NCI-H1105 (cell line): ENCODE measurements at places on chromosomes 3 and 15.

GRCh38 chr3:64260431-64260830 is 35.2 kb upstream of the PRICKLE2 start:
- DNase-seq: no peak

- DNase-seq: no peak
Observed at GRCh38 chr15:71709808-71710418, 100.4 kb upstream of the NR2E3 start.

- no peak for DNase-seq
Observed at GRCh38 chr3:45355351-45355750, 33.0 kb upstream of the LARS2 start.

GRCh38 chr15:62565634-62566026 is 400.5 kb upstream of the C2CD4B start:
- DNase-seq: no peak

DNA sequence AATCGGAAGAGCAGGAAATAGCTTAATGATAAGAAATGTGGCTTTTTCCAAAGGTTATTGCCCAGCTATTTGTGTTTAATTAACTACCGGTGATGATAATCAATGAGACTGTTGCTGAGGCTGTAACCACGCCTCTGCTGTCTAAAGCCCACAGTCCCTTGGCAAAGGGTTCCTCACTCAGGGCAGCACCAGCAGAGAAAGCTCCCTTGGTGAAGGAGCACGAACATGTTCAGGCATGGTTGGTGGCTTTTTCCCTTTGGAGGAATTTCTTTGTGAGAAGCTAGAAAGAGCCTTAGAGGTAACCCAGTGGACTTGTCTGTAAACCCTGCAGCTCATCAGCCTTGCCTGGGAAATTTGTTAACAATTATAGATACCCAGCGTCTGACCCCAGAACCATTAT is 7.5 kb upstream of the ST6GAL1 start:
- no peak for DNase-seq

- DNase-seq: no peak
Observed at GRCh38 chr15:93333796-93334195, 244.8 kb upstream of the RGMA start.

- DNase-seq: no peak
Observed at GRCh38 chr3:150147776-150148175, 177.1 kb upstream of the PFN2 start.

GRCh38 chr3:132573797-132574211 is 23.3 kb upstream of the ACKR4 start:
- DNase-seq: no peak

GRCh38 chr15:94306700-94307650 is 75.6 kb downstream of the MCTP2 start:
- DNase-seq: no peak

DNA sequence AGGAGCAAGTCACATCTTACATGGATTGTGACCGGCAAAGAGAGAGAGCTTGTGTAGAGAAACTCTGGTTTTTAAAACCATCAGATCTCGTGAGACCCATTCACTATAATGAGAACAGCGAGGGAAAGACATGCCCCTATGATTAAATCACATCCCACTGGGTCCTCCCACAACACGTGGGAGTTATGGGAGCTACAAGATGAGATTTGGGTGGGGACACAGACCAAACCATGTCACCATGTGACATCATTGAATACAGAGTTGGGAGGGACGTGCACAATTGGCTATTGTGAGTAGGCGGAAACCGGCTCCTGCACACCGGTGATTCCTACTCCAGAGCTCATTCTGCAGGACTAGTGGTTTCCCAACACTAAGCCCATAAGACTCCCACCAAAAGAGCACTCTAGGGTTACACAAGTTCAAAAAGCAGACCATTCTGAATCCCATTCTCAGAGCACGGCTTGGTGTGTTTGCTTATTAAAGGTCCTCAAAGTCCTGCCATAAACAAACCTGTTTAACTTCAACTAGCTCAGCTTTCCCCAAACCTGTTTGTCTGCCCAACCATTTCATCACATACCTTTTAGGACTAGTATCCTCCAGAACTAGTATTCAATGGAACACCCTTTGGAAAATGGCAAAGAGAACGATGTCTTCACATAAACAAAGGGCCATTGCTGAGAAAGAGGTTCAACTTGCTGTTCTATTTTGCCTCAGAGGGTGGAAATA is 167.6 kb downstream of the TLE3 start:
- no peak for DNase-seq

GRCh38 chr3:11088831-11089230 is 65.5 kb upstream of the HRH1 start:
- no peak for DNase-seq

GRCh38 chr3:149581681-149582370 is 76.0 kb downstream of the WWTR1 start:
- DNase-seq: no peak

DNA sequence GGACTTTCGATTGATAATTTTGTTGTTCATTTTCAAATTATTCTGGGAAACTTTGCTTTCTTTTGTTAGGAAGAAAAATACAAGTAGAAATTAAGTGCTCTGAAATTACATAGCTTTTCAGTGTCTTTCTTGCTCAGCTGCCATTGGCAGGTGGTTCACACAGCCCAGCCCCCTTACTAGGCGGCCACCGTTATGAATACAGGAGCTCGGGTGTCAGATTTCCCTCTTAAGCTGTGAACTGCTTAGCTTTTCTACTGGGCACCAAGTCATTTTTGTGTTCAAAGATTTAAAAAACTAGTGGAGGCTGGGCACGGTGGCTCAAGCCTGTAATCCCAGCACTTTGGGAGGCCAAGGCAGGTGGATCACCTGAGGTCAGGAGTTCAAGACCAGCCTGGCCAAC is 55.2 kb downstream of the HMG20A start:
- DNase-seq: no peak

GRCh38 chr3:197305854-197306253 is 7.4 kb upstream of the DLG1 start:
- no peak for DNase-seq

- DNase-seq: no peak
Observed at GRCh38 chr3:65778968-65779367, 259.8 kb downstream of the MAGI1 start.

DNA sequence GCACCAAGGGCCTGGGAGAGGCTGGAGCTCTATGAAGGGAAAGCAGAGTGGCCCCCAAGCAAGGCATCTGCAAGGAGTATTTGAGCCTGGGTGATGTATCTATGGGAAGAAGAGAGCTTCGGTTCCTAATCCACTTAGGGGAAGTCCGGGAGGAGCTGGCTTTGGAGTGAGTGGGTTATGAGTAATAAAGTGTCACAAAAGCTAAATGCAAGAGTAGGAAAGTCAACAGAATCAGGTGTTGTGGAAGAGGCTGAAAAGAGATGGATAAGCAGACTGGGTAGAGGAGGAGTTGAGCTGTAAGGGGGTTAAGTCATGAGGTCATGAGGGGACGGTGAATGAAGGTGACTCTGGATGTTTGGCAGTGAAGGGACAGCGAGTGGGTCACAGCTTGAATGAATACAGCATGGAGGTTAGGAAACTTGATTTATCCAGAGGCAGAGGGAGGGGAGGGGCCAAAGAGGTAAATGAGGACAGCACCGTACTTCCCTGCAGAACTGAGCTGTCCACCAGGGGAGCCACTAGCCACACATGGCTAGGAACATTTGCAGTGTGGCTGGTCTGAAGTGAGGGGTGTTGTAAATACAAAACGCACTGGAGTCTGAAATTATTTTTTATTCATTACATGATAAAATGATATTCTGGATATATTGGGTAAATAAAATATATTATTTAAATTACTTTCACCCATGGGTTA is 83.3 kb downstream of the ADCY5 start:
- no peak for DNase-seq

DNA sequence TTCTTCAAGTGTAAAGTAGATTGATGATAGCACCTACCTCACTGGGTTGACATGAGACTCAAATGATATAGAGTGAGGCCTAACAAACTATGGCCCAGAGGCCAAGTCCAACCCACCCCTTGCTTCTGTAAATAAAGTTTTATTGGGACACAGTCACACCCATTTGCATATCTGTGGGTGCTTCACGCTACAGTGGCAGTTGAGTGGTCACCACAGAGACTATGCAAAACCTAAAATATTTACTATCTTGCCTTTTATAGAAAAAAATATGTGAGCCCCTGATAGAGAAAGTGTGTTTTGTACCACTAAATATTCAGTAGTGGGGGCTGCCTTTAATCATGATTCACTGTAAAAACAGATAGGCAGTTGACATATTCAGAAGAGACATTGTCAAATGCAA is 38.0 kb downstream of the ACAN start:
- no peak for DNase-seq
